ENCODE measurements at places on chromosomes 11 and 22.

- no peak for DNase-seq
Measured at GRCh38 chr11:50155508-50155907, 122.8 kb downstream of the OR4C45 start.

DNA sequence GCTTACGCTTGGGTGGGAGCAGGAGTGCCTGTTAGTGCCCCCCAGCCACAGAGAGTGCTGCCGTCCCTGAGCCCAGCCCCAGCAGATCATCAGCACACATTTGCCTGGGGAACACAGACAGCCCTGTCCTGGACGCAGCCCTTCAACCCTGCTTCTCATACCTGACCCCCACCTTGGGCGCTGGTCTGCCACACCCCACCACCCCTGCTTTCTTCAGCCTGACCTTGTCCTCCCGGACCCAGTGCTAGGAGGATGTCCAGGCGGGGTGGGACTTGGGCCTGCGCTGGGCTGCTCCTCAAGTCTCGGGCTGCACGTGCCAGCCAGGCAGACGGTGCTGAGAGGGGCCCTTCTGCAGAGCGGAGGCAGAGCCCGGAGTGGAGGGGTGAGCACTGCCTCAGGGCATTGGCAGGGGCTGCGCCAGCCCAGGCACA lies 119.2 kb downstream of the KCNQ1OT1 start:
- no peak for DNase-seq

GRCh38 chr22:50199829-50200460 lies 866 bp upstream of the SELENOO start:
- no peak for DNase-seq

DNA sequence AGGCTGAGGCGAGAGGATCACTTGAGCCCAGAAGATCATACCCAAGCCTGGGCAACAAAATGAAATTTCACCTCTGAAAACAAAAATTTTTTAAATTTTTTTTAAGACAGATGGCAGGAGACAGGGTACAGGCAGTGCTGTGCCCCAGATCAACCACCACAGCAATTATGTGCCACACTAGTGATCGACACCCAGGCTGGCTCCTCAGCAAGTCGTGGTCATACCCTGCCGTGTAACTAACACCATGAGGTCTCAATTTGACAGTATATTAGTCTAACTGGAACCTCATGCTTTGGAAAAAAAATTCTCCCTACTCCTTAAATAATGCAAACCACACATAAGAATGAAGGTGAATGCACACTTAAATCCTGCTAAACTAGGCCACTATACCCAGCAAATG lies 8.3 kb downstream of the SF3A1 start:
- no peak for DNase-seq

- no peak for DNase-seq
Measured at GRCh38 chr11:78432058-78432515, 14.5 kb upstream of the GAB2 start.

Data from D721Med (cell line).